ENCODE measurements at places on chromosomes 3 and 15. TPM values are rescaled to one million over a fixed set of nuclear protein-coding genes. Genes with fewer than 3 reads are reported as not detected.

The FBXL22 gene
- 26.2 TPM for total RNA-seq

The SPTSSB gene
- 74.9 TPM for total RNA-seq

GRCh38 chr15:39242345-39242744 is 338.5 kb upstream of the THBS1 start:
- no peak for DNase-seq

DNA sequence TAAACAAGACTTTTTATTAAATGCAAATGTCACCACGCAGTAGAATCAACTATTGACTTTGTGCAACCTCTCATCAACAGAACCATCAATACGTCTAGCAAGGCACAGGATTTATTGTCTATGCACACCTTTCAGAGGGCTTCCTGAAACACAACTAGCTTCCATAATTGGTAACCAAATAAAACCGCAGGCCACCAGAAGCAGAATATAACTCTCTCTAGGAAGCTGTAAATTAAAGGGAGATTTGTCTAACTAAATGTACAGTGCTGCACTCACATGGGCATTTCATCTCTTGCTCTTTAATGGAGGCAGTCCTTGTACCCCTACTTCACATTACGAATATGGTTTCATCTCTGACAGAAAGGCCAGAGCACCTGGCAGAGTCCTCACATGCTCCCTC is 93.0 kb downstream of the FHIT start:
- DNase-seq, result no peak

DNA sequence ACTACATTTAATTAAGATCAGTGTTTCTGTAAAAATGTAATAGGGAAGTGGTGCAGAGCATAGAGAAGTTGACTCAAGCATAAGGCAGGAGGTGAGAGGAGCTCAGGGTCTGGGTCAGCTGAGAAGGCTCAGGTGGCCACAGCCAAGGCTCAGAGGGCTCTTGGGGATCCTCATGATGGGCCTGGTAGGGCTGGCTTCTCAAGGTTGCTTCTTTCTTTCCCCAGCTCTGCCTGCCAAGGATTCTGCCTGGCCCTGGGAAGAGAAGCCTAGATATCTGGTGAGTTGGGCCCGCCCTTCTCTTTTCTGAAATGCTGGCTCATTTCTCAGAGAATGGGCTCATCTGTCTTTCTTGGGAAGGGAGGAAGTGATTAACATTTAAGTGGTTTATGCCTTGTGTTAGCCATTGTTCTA is 6.5 kb downstream of the ZNF589 start:
- DNase-seq, result no peak
